ENCODE measurements at places on chromosomes 3 and 15. TPM values are rescaled to one million over a fixed set of nuclear protein-coding genes. Genes with fewer than 3 reads are reported as not detected.

DNA sequence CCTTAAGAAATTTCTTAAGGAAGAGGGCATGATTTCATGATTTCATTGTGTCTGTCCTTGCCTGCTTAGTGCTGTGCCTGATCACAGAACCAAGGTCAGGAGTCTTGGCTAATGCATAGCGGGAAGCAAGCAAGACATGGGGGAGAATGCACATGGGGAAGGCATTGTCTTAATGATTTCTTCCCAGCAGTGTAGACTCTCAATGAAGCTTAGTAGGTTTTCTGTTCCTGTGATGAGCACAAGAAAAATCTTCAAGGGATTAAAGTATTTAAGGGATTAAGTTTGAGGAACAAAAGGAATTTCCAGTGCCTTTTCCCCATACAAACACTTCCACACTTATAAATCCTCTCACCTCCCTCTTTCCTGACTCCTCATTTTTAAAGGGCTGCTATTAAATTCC, 46.9 kb upstream of the SEMA6D start:
- DNase-seq, result no peak

- no peak for DNase-seq
Measured at GRCh38 chr3:179194931-179195330, 46.8 kb downstream of the PIK3CA start.

GRCh38 chr3:17605032-17605431, 137.4 kb downstream of the TBC1D5 start:
- DNase-seq, result no peak

- peak; percentile 6 for DNase-seq
Measured at GRCh38 chr15:40845511-40846284, 1.9 kb downstream of the SPINT1 start.

GRCh38 chr3:182785142-182785541, 8.2 kb upstream of the ATP11B start:
- no peak for DNase-seq

DNA sequence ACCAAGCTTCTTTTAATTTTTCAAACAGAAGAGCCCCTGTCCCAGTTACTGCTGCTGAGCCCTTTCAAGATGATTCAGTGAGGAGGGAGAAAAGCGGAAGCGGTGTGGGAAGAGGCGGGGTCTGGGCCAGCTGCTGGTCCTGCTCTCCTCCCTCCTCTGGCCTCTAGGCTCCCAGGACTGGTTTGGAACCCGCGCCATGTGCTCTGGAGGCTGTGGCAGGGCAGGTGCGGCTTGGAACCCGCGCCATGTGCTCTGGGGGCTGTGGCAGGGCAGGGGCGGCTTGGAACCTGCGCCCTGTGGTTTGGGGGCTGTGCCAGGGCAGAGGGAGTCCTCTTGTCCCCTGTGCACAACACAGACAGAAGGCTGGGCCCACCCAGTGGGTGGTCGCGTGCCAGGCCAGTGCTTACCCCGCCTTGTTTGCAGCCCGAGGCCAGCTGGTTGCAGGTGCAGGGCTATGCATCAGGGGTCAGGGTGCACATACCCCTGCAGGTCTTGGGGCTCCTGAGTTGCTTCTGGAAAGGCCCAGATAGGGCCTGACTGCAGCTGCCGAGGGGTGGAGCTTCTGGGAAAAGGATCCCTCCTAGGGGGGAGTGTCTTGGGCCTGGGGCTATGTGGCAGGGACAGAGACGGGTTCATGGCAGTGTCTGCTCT, 12.2 kb downstream of the ALG1L2 start:
- DNase-seq, result no peak

DNA sequence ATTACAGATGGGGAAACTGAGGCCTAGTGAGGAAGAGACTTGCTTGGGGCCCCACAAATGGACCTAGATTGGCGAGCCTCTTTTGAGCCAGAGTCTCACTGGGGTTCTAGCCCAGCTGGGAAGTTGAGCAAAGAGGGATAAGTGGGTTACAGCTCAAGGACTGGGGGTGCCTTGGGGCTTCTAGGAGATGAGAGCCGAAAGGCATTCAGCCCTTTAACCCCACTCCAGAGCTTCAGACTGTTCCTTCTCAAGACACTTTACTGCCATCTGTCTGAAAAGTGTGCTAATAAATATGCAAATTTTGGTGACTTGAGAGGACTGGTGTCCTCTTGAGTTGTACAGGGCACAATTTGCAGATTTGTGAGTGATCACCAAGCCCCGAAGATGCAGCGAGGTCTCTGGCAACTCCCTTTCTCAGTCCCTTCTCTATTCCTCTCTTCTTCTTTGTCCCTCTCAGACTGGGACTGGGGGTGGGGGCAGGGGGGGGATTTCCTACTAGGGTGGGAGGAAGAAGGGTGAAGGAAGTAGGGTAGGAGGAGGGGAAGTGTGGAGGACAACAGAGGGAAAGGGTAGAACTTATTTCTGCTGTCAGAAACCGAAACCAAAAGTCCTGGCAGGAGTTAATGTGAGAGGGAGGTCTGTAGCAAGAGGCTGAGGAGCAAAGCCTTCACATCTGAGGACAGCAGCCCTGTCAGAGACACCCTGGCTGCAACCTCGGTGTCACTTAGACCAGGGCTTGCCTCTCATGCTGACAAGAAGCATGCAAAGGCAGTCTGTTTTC, 16.2 kb upstream of the ANKDD1A start:
- no peak for DNase-seq

DNA sequence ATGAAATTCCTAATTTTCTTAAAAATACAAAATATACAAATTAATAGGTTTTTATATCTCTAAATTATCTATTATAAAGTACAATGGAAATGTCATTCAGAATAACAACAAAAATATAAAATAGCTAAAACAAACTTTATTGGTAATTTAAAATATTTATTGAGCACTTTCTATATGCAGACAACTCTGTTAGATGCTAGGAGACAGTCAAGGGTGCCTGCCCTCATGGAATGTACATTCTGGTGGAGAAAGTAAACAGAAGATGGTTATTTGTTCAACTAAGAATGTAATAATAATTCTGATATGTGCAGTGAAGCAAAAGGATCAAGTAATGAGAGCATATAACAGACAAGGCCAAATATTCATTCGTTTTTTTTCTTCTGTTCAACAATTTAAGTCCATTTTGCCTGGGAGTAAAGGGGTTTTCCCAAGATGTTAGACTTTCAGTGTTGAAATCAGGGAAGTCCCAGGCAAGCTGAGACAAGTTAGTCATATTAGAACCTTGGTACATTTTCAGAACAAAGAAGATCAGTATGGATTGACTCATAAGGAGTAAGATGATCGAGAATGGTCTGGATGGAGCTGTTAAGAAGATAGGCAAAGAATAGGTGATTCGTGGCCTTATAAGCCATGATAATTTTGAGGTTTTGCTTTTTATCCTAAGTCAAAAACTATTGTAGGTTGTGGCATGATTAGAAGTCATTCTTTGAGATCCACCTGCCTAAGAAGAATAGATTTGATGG, 150.2 kb upstream of the MLF1 start:
- DNase-seq, result no peak

FANCD2OS gene
- not detected for total RNA-seq

SLC28A1 gene
- not detected for total RNA-seq

GRCh38 chr3:78967061-78967460, 800.7 kb downstream of the ROBO1 start:
- DNase-seq, result no peak

GOLIM4 gene
- 15.7 TPM for total RNA-seq
